CD4-positive, alpha-beta T cell treated with Interleukin-6 for 4 hours (primary cell): ENCODE measurements at places on chromosomes 7 and 10.

DNA sequence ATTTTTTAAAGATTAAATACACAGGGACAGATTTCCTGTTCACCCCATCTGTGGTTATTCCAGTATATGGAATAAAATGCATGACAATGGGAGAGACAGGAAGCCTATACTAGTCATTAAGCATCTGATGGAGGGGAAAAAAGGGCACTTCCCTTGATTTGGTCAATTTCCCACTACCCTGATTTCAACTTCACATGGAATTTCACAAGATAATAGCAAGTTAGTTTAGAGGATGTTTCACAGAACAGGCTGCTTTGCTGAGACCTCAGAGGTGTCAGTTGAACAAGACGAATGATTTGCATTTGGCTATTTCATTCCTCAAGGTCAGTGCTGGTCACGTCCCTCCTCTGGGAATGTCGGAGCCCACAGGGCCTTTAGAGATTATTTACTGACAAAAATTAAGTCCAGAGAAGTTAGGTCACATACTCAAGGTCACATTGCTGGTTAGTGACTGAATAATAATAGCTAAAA, 4.7 kb upstream of the ITPRIP start:
- no peak for DNase-seq

DNA sequence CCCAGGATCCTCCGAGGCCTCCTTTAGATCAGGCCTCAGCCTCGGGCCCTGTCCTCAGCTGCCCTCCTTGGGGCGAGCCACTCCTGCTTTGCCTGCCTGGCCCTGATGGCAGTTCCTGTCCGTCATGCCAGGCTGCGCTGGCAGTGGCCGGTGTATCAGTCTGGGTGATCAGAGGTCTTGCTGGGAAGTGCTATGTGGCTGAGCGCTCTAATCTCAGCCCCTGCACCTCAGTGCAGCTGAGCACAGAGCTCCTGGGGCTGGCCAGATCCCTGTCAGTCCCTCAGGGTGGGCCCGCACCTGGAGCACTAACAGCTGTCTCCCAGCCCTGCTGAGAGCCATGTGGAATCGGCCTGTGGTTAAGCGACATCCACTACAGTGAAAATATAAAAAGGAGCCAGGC, 14.8 kb upstream of the CFAP46 start:
- no peak for DNase-seq

- DNase-seq, result no peak
These were observed 663 bp downstream of the CYP2W1 start for GRCh38 chr7:983616-984071.

- no peak for DNase-seq
These were observed 36.8 kb downstream of the PPIF start for GRCh38 chr10:79383974-79384606.

DNA sequence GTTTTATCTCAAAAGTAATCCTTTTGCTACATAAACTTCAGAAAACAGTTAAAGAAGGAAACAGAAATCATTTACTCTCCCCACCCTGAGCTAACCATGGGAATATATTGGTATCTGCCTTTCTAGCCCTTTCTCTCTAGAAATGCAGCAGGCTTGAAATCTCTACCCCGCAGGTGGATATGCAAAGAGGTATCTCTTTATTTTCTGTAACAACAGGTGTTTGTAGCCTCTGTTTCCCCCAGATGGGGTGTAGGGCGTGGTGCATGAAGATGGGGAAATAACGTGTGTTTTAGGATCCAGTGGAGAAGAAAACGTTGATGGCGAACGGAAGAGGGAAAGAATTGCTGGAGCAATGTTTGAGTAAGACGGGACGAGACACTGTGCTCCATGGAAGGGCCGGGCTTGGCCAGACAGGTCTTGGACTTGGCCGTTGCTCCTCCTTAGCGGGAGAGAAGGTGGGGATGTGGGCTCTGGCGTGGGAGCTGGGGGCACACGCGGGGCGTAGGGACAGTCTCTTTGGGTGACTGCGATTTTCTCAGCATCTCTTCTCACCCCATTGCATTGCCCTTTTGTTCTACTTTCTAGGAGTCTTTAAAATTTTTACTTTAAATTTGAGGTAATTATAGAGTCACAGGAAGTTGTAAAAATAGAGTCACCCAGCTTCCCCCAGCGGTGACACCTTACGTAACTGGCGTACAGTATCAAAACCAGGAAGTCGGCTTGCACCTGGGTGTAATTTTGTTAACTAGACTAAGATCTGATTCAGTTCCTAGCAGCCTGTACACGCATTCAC, 82.9 kb downstream of the ELFN1 start:
- no peak for DNase-seq

- peak; percentile 15 for DNase-seq
These were observed 32.1 kb upstream of the CHST15 start for GRCh38 chr10:124125305-124126116.

DNA sequence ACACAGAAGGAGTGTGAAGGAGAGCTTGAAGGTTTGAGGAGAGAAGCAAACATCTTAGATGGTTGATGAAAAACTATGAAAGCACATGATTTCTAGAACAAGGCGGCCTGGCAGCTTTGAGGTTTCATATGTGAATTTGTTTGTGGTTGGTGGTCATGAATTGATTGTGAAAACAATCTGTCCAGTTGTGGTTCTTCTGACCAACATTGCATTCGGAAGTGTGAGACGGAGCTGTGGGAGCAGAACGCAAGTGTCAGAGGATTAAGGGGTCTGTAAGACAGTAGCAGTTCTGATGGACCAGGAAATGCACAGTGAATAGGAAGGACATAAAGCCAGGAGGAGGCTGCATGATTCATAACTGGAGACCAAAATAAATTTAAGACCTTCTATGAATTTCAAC, 594.6 kb downstream of the NXPH1 start:
- DNase-seq, result no peak

DNA sequence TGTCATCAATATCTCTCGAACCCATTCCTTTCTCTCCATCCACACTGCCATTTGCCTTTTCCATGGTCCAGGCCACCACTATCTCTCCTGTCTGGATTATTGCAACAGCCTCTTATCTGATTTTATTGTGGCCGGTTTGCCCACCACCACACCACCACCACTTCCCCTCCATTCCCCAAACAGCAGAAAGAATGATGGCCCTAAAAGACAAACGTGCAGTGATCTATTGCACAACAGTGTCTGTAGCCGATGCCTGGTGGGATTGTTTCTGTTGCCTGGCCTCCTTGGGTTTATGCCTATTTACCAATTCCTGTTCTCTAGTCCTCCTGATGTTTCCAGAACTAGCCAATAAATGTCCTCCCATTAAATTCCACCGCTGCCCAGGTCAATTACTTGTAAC, 10.2 kb upstream of the ST8SIA6 start:
- no peak for DNase-seq

DNA sequence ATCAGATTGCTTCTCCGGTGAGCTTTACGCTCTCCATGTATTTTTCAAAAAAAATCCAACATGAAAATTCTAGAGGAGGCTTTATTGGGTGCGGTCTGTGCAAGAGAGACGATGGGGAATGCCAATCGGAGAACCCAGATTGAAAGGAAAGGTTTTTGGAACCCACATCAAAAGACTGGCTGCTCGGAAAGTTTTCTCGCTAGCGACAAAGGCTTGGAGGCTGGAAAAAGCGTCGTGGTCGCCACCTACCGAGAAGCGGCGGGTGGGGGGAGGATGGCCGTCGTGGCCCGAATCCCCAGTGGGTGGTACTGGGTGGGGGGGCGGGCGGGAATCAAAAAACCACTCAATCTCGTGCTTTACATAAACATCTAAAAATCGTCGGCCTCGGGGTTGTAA, 1.1 kb upstream of the GTF2I start:
- peak; percentile 67 for DNase-seq

DNA sequence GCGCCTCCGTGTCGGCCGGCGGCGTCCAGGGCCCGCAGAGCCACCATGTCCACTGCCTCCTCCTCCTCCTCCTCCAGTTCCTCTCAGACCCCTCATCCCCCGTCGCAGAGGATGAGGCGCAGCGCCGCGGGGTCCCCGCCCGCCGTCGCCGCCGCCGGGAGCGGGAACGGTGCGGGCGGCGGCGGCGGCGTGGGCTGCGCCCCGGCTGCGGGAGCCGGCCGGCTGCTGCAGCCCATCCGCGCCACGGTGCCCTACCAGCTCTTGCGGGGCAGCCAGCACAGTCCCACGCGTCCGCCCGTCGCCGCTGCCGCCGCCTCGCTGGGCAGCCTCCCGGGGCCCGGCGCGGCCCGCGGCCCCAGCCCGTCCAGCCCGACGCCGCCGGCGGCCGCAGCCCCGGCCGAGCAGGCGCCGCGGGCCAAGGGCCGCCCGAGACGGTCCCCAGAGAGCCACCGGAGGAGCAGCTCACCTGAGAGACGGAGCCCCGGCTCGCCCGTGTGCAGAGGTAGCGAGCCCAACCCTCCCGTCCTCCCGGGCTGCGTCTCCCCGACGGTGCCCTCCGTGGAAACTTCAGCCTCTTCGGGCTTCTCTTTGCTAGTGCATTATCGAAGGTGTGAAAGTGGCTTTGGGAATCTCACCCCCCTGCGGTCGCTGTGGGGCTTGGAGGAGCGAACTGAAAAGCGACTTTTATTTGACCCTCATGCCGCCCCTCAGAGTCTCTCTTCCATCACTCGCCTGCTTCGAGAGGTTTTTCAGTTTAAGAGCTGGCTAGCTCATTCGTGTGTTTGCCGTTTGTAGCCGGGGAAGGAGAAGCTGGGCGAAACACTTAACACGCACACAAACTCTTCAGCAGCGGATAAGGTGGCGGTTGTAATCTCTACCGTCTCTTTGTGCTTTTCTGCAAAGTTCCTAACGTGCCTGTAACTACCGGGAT, 975 bp downstream of the GLCCI1 start:
- DNase-seq, result peak; percentile 55

GRCh38 chr10:107444443-107444842, 279.9 kb upstream of the SORCS1 start:
- no peak for DNase-seq

DNA sequence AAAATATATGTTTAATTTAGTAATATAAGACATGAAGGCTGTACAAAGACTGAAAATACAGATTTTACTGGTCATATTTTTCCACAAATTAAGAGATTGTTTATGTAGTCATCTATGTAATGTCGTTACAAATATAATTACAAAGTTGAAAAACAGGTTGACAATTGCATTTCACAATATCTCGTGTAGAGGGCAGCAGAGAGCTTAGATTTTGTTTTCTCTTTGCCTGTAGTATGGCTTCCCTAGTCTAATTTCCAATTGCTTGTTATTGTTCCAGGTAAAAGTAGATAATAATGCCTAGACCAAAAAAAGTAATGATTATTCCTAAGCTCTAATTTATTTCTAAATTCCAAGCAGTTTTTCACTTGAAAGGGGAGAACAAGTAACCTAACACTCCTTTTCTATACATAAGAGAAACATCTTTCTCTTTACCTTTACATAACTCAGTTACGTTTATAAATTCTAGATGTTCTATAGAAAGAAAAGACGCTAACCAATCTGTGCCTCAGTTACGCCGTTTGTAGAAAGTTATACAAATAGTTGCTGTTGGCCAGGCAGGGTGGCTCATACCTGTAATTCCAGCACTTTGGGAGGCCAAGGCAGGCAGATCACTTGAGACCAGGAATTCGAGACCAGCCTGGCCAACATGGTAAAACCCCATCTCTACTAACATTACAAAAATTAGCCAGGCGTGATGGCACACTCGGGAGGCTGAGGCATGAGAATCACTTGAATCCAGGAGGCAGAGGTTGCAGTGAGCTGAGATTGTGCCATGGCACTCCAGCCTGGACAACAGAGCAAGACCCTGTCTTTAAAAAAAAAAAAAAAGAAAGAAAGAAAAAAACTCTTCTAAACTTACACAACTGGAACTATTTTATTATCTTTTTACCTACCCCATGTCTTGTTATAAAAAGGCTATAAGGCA, 30.0 kb downstream of the NET1 start:
- peak; percentile 58 for DNase-seq

DNA sequence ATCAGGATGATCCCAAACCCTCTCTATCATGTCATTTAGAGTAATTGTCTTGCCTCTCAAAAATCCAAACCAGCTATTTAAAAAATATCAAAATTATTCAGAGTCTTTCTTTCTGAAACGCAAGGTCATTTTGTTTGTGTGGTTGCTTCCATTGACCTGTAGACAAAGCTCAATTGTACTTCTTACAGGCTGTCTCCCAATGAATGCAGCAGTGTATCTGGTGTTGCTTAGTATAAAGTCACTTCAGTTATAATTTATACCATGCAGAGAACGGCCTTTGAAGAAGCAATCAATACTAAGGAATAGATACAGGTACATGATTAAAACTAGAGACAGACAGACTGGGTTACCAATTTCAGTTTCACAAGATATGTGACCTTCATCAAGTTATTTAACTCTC, 80.9 kb downstream of the DOCK4 start:
- DNase-seq, result no peak

DNA sequence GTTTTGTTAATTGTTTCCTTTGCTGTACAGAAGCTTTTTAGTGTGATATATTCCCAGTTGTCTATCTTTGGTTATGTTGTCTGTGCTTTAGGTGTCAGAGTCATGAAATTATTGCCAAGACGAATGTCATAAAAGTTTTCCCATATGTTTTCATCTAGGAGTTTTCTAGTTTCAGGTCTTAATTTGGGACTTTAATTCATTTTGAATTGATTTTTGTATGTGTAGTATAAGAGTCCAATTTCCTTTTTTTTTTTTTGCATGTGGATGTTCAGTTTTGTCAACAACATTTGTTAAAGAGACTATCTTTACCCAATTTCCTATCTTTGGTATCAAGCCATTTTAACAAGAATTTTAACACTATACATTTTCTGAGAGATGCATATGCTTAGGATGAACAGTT, 432.2 kb downstream of the CNTNAP2 start:
- no peak for DNase-seq

DNA sequence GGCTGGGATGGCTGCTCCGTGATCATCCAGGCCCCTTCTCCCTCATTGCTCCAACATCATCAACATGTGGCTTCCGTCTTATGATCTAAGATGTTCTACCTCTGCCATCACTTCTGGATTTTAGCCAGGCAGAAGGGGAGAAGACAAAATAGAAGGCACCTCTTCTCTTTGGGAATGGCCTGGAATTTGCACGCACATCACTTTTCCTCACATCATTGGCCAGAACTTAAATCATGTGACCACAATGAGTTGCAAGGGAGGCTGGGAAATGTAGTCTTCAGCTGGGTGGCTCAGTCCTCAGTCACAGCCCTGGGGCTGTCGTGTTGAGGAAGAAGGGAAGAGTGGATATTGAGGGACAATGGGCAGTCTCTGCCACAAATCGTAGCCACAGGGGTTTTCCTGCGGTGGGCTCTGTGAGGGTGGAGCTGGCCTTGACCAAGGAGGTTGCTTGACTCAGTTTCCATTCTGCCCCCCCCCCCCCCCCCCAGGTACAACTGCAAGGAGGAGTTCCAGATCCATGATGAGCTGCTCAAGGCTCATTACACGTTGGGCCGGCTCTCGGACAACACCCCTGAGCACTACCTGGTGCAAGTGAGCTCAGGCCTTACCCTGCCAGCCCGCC, 50.3 kb downstream of the PALD1 start:
- DNase-seq, result no peak
